ENCODE measurements at places on chromosomes 5 and 9. TPM values are rescaled to one million over a fixed set of nuclear protein-coding genes. Genes with fewer than 3 reads are reported as not detected.

DNA sequence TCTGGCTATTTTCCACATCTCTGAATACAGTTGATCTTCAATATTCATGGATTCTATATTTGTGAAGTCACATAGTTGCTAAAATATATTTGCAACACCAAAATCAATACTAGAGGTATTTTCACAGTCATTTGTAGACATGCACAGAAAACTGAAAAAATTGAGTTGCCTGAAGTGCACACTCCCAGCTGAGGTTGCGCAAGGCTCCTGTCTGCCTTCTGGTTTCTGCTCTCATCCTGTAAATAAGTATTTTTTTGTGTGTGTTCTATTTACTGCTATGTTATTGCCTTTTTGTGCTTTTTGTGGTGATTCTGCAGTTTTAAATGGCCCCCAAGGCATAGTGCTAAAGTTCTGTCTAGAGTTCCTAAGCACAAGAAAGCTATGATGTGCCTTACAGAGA is 371.1 kb upstream of the GRAMD2B start:
- DNase-seq, result no peak

DNA sequence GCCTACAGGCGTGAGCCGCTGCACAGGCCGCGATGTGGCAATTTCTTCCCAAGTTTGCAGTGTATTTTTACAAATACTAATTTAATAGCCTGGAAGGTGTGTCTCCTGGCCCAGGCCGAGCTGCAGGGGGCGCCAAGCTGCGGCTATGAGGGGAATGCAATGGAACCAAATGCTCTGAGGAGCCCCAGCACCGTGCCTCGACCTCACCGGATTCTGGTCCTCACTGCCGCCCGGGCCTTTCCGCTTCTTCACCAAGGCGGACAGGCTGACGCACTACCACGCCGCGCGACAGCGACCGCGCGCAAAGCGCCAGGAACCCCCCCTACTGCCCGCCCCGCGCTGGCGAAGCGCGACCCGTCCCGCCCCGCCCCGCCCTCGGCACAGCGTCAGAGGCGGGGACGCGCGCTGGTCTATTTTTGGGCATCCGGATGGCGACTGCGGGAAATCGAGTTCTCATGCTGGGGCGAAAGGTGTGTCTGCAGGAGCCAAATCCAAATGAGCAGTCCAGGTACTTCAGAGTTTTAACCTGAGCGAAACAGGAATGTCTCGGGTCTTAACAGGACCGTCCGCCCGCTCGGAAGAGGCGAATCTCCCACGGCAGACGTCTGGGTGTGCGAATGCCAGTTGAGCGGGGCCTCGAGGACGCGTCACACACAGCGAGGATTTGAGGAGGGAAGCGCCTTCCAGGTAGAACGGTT is 31.7 kb upstream of the PRXL2C start:
- DNase-seq, result peak; percentile 67

- DNase-seq, result no peak
Observed at GRCh38 chr5:32251871-32252458, 60.8 kb downstream of the MTMR12 start.

DNA sequence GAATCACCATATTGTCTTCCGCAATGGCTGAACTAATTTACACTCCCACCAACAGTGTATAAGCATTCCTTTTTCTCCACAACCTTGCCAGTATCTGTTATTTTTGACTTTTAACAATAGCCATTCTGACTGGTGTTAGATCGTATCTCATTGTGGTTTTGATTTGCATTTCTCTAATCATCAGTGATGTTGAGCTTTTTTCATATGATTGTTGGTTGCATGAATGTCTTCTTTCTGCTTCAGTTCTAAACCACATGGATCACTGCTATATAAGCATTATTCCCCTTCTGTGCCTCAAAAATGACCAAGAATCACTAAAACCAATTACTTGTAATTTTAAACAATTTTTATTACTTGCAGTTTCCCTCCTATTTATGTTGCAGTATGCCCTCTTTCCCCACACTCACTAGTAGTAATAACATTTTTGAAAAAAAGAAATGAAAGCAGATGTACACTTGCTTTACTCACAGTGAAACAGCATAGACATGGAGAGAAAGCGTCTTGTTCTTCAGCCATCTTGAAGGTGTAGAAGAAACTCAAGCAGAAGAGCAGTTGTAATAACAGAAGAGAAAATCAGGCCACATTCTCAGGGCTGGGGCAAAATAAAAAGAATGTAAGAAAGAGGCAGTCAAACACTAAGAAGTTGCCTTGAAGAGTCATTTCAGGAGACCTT is 4.5 kb upstream of the TMEM252 start:
- DNase-seq, result no peak

GRCh38 chr5:32642276-32643002 is 57.1 kb downstream of the SUB1 start:
- DNase-seq, result no peak

DNA sequence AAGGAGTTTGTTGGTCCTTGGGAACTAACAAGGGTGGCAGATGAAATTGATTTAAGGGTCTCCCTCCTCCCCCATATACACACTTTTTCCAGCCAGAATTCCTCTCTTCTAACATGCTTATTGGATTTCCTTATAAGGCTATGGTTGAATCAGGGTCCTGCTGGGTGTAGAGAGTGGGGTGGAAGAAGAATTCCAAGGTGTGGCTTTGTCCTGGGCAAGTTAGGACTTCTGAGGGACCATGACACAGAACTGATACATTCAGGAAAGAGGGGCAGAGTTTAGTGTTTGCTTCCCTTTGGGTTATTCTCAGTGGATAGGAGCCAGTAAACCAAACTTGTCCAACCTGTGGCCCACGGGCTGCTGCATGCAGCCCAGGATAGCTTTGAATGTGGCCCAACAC is 116.5 kb downstream of the SNX18 start:
- no peak for DNase-seq

DNA sequence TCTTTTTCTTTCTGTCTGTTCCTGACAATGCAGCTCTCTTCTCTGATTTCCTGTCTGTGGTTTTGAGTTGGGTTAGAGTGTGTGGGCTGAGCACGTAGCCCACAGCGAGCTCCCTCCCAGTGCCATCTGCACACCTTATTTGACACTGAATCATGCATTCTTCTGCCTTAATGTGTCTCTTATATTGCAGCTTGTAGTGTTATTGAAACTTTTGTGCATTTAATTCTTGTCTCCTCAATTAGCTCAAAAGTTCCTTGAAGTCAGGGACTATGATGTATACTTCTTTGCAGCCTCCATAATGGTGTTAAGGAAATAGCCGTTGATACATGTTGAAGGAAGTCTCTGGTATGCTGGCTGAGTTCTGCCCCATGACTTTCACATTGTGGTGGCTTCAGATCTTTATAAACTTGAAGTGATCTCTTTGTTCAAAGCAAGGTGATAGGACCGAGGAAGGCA is 576.2 kb upstream of the CLINT1 start:
- no peak for DNase-seq

DNA sequence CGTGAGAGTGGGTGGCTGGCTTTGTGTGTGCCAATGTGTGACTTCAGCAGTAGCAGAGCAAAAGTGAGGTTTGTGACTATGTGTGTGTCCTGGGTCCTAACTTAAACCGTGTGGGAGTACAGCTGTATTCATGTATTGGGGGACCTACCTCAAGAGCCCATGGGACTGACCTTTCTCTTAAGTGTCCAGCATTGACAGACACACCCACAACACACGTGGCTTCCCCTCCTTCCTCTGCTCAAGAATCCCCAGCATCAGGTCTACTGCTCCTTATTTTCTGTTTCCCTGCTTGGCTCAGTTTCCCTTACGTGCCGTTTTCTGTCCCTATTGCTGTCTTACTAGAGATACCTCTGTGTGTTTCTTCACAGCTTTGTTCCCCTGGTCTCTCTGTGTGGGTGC is 616 bp downstream of the IL11RA start:
- DNase-seq, result no peak

- DNase-seq, result no peak
Observed at GRCh38 chr9:89975630-89976029, 370.8 kb downstream of the GADD45G start.

Gene FBXL7
- 20.8 TPM for total RNA-seq

Gene NDOR1
- 39.4 TPM for total RNA-seq

Gene RXFP3
- 0.12 TPM for total RNA-seq

Measured in neural crest cell (in vitro differentiated cells).